Stimulated activated CD8-positive, alpha-beta memory T cell treated with anti-CD3 and anti-CD28 coated beads, Interleukin-4, amount 100 ng/mL, for 48 hours (primary cell): ENCODE measurements at places on chromosomes 16 and 17.

- no peak for DNase-seq
Measured at GRCh38 chr17:6526362-6527152, 29.8 kb downstream of the PITPNM3 start.

DNA sequence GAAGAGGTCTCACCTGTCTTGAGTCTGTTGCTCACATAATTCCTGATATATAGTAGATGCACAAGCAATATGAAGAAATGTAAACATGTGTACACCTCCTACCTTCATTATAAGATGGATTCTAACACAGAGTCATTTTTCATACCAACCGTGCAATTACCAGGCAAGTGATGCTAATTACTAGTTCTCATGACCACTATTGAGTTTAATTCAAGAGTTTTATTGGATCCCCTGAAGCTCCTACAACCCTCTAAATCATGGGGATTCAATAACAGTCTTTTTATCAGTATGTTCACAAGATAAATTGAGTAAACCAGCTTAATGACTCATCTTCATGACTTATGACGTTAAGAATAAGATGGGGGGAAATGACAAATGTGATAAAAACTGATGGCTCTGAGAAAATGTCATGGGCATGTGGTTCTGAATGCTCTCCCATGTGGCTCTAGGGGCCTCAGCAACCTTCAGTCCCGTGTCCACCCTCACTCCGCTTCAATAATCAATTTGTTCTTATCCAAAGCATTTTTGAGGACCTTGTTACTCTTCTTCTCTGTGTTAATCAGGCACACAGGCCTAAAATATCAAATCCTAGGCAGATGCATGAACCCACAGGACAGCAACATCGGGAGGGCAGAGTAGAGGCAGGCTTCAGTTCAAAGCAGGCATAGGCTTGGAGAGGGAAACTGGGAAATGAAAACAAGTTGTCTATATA is 42.8 kb downstream of the PRAC1 start:
- no peak for DNase-seq

GRCh38 chr17:68591583-68591982 is 9.6 kb downstream of the FAM20A start:
- DNase-seq, result no peak

- DNase-seq, result no peak
Measured at GRCh38 chr17:2212400-2212981, 91.1 kb downstream of the SMG6 start.
